Mammary epithelial cell (primary cell): ENCODE measurements at places on chromosomes 11 and 22.

DNA sequence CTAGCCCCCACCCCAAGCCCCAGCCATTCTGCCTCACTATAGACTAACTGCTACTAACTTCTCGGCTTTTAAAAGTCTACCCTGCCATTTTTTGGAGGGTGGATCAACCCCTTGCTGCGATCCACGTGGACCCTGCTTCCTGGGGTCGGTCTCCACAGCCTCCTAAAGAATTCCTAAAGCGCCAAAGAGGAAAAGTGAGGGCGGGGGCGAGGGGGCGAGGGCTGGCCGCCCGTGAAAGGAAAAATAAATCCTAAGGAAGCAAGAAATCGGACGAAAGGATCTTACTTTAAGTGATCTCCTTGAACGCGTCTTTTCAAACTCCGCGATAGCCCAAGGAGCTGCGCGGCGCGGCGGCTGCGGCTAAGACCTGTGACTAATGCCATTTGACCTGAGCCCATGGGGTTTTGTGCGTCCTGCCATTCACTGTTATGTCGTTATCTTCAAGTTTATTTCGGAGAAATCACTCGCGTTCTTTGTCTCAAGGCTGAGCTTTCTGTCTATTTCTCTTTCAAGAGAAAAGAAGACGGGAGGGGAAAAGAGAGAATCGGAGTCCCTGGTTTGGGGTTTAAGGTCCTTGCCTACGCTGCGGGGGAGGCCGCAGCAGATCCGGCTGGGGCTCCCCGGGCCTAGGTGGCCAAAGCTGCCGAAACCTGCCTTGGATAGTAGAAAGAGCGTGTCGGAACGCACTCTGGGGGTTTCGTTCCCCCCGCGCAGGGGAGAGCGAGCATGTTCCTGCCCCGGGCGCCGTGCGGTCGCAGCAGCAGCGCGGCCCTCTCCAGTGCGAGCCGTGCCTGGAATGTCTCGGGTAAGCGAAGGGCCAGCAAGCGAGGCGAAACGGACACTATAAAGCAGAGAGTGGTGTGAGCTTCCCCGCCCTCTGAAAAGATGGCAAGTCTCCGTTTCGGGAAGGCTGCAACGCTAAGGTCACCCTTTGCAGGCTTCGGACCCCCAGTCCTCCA is 2.8 kb upstream of the DBX1 start:
- peak; percentile 22 for DNase-seq

GRCh38 chr11:20707876-20708275 is 38.5 kb downstream of the NELL1 start:
- DNase-seq = no peak

DNA sequence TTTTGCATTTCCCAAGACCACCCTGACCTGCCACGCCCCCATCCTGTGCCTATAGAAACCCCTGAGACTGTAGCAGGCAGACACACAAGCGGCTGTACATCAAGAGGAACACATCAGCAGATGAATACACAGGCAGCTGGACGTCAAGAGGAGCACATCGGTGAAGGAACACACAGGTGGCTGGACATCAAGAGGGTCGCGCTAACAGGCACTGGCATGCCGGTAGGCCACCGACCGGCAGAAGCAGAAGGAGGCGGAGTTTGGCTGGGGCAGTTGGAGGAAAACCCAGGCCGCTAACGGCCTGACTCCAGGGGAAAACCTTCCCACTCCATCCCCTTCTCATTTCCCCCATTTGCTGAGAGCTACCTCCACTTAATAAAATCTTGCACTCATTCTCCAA is 5.4 kb upstream of the IPO7 start:
- DNase-seq = no peak

DNA sequence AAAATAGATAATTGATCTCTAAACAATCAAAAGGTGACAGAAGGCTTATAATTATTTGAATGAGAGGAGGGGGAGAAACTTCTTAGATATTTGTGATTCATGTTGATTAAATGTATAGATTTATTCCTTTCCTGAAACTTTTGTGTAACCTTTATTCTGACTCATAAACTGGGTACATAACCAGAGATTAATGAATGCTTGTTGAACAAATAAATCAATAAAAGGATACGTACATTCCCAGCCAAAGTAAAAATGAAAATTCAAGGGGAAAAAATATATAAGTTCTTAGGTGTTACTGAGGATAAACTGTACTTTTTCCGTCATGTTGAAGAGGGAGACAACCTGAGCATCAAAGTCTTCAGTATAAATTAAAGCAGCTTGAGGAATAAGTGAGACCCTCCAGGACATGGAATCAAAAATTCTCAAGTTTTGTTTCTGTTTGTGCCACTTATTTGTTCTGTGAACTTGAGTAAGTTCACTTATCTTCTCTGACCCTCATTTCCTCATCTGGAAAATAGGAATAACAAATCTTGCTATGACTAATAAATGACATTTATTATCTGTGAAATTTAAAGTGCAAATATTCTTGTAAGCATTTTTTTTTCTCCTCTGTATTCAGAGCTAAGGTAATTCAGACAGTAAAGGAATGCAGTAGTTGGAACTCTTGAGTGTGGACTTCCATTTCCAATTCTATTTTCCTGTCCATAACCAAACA is 195.4 kb downstream of the METTL15 start:
- DNase-seq = no peak

DNA sequence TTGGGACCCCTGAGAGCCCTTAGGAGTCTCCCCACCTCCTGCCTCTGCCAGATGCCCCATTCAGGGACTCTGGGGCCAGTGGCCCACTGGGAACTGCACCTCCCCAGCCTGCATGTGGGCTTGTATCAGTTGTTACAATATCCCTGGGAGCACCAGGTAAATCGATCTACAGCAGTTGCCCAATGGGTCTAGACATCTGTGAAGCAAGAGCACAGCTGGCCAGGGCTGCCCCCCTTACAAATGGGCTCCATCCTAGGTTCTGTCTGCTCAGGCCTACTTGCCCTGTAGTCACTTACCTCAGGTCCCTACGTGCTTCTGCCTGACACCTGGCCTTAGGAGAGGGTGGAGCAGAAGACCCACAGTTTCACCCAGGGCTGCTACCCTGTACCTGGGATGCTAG is 62.7 kb downstream of the HIRA start:
- no peak for DNase-seq

DNA sequence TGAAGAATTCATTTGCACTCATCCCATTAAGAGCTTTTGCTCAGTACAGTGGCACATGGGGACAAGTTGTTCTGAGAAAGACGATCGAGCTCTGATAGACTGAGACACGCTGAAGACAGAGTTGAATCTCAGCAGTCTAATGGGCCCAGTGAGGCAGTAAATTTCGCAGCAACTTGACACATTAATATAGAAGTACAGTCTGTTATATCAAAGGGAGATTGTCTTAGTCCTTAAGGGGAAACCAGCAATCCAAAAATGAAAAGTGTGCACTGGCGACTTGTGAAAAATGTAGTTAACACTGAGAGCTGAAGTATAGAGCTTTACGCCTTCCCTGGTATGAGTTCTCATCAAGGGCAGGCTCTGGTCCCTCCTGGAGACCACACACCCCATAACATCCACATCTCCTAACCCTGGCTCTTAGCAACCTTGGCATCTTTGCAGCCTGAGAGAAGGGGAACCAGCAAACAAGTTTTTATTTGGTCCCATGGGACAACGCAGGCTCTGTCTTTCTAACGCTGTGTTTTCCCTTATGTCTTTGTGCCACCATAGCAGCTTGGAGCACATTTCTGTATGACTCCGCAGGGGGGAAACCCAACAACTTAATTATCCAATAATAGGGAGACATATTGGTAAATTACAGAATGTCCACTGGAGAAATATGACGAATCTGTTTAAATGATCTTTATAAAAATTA is 952.5 kb downstream of the OPCML start:
- no peak for DNase-seq

GRCh38 chr22:47161631-47162030 is 399.2 kb downstream of the TBC1D22A start:
- DNase-seq = no peak

DNA sequence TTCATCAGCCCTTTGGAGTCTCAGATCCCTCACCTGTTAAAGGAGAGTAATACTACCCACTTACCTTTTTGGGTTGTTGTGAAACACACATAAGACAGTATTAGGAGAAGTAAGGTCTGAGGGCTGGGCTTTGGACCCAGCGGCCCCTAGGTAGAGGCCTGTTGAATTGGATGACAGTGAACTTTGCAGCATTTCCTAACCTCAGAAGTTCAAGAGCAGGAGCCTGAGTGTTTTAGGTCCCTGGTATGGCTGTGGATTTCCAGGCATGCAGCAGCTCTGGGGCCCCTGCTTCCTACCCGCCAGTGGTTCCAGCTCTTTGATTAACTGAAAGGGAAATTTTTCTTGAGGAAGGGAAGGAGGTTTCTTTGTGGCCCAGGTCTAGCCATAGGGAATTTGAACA is 58.9 kb downstream of the TEAD1 start:
- no peak for DNase-seq

DNA sequence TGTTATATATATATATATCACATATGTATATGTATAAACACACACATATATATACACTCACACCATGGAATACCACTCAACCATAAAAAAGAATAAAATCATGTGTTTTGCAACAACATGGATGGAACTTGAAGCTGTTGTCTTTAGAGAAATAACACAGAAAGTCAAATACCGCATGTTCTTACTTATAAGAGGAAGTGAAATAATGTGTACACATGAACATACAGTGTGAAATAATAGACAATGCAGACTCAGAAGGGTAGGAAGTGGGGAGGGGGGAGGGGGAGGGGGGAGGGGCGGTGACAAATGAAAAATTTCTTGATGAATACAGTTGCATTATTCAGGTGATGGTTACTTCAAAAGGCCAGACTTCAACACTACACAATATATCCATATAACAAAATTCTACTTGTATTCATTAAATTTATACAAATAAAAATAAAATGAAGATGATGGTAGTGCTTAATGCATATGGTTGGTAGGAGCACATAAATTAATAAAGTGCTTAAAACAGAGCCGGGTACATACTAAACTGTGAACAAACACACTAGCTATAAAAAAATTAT is 5.8 kb upstream of the OR5B2 start:
- no peak for DNase-seq

- DNase-seq = peak; percentile 3
These were observed 505 bp downstream of the ZNF214 start for GRCh38 chr11:7019500-7020182.

GRCh38 chr11:33884601-33885000 is 7.3 kb downstream of the LMO2 start:
- no peak for DNase-seq

- no peak for DNase-seq
These were observed 22.6 kb downstream of the MRPL23 start for GRCh38 chr11:1969776-1970175.

DNA sequence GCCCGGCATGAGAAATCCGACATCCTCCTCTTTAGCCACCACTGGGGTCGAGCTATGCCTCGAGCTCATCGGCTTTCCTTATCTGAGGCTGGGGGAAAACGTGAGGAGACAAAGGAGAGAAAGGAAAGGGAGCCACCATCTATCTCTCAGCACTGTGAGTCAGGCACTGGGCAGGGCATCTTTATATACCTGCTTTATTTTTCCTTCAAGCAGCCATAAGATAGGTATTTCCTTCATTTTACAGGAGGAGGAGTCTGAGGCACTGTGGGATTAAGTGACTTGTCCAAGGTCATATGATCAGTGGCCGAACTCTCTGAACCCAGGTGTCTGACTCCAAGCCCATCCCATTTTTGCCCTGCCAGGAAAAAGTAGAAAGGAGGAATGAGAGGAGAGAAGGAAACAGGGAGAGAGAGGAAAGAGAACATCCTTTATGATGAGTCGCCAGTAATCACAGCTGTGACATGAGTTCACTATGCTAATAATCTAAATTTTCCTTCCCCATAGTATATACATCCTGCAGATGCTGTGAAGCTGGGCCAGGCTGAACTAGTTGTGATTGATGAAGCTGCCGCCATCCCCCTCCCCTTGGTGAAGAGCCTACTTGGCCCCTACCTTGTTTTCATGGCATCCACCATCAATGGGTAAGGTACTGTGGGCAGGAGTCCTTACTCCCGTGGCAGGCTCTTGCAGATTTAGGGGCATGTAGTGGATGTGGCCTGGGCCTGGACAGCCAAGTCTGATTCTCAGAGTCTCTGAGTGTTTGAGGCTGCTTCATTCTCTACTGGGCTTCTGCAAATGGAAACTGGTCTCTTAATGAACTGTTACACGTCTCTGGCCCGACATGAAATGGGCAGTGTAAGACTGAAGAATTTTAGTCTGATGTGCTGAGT is 21.8 kb downstream of the NAT10 start:
- peak; percentile 19 for DNase-seq

GRCh38 chr11:24496736-24497725 is at the start of gene LUZP2:
Gene LUZP2 (plus strand): TSS chr11:24497053.
- peak; percentile 28 for DNase-seq

DNA sequence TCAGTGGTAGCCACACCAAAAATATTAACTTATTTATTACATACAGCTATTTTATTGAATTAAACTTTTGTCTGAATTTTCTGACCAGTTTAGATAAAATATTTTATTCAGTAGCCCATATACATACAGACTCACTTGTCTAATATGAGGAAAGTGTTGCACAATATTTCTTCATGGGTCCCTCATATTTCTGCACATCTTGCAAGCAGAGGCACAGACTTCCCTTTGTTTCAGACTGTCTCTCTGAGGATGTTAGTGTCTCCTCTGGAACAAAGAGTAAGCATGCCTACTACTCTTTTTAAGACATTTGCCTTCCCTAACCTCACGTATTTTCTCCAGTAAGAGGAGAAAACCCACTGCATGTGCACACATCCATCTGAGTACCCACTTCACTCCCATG is 81.2 kb downstream of the OR5AK2 start:
- peak; percentile 17 for DNase-seq

DNA sequence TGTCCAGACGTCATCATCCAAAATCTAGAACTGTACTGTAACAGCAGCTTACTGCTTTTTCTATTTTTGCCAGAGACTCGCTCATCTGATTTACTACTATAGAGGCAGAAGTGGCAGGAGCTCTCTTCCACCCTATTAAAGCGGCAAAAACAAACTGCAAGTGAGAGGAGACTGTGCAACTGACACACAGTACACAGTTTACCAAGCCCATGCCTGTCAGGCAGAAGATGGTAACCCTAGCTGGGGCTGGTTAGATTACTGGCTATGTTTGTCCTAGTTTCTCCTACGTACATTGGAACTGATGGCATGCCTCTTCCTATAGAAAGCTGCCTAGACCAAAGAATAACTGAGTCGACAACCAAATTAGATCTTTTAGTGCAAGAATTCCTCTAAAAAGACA is 51.8 kb downstream of the CELF1 start:
- DNase-seq = no peak

GRCh38 chr11:128784059-128784804 is 82.9 kb downstream of the KCNJ1 start:
- DNase-seq = no peak

DNA sequence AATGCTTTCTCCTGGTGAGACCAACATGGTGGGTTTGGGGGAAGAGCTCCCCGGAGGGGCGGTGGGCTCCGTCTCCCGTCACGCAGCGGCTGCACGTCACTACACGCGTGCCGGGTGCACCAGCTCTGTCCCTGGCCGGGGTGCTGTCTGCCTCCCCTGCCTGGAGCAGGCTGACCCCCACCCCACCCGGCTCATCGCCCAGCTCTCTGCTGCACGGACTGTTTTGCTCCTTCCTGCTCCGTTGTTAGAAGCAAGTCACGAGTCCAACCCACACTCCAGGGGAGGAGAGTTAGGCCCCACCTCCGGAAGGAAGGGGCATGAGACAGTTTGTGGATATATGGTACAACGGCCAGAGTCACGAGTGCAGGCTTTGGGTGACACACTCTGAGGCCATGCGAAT is 364.9 kb downstream of the BRD1 start:
- DNase-seq = no peak

- peak; percentile 26 for DNase-seq
These were observed at the start of gene PACSIN3 for GRCh38 chr11:47186076-47186699. Gene PACSIN3 (minus strand): TSS chr11:47186434. CDS start chr11:47182727, 3,707 bp downstream.
